ENCODE measurements at places on chromosomes 6 and 20.

DNA sequence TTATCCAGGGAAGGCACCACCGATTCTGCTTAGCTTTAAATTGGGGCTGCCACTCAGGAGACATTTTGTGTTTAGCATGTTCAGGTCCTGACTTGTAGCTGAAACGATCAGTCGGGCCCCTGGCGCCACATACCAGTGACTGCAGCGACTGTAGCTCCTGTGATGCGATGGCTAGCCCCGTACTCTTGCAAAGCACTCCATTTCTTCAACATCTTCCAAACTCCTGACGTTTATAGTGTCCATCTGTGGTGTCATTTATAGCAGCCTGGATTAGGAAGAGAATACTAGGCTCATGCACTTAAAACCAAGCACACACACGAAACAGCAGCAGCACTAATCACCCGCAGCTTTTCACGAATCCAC lies 13.0 kb downstream of the POU3F2 start:
- DNase-seq = no peak

- no peak for DNase-seq
Measured at GRCh38 chr6:12298017-12298978, 8.1 kb downstream of the EDN1 start.

- no peak for DNase-seq
Measured at GRCh38 chr20:60808003-60808672, 443.9 kb upstream of the CDH4 start.

DNA sequence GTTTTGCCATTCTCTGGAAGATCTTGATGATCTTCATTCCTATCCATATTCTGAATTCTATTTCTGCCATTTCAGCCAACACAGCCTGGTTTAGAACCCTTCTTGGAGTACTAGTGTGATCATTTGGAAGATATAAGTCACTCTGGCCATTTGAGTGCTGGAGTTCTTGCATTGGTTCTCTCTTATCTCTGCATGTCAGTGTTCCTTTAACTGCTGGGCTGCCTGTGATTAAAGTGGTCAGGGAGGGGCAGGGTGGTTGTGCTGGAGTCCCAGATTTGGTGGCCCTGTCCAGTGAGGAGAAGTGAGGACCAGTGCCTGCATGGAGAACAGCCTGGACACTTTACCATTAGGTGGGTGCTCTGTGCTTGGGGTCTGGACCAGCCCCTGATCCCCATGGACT lies 173.0 kb downstream of the SOD2 start:
- no peak for DNase-seq

DNA sequence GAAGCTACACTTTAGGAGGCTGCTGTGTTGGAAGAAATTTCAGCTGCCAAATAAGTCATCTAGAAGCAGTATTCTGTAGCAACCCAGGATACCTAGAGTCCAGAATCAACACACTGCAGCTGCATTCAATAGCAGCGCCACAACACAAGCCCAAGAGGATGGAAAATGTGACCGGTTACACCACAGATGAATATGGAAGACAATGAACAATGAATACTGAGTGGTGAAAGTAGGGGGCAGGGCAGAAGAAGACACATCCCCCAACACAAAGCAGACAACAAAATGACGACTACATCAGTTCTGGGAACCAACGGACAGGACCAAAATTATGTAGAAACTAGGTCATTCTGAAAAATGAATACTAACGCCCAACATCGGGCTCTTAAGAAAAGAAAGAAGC lies 38.2 kb downstream of the KIF6 start:
- DNase-seq = no peak

- DNase-seq = no peak
Measured at GRCh38 chr6:56238352-56238751, 9.0 kb downstream of the COL21A1 start.

GRCh38 chr6:107460083-107460631 lies 793 bp upstream of the PDSS2 start:
- DNase-seq = peak; percentile 4

DNA sequence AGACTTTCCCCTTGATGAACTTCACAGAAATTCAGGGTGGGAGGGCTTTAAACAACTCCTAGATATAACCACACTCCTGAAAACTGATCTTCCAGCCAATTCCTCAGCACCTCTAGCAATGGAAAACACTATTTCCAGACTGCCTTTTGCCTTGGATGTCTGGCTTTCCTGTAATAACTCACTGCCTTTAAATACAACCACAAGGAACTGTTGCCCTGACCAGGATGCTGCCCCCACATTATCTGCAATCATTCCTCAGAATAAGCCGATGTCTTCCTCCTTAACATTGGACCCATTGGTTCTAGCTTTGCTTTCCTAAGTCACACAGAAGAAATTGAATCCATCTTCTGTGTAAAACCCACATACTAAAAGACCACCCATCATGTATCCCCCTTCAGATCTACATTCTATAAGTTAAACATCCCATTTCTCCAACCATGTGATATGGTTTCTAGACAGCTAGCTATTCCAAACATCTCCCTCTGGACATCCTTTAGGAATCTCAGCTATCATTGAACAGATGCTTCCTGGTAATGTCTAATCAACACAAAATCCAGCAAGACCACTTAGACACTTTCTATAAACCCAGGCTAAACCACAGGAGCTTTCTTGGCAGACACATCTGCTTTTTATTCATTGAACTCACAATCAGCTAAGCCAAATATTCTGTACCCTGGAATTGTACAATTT lies 95.9 kb upstream of the KCNQ5 start:
- DNase-seq = no peak

GRCh38 chr6:130223508-130223907 lies 757 bp upstream of the SAMD3 start:
- DNase-seq = no peak

DNA sequence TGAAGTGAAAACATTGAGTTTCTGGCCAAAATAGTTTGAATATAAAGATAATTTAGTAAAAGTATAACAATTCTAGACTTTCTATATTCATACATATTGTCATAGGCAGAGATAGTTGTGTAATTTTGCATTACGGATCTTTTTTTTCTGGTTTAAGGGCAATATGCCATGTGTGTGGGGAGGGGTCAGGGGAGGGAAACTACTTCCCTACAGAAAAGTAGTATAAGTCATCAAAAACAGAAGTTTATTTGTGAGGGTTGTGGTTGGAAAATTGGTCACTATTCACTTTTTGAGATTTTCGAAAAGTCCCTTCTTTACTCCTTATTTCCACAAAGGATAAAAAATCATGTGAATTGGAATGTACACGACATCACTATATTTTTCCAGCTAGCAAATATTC lies 288.2 kb upstream of the PREP start:
- no peak for DNase-seq

DNA sequence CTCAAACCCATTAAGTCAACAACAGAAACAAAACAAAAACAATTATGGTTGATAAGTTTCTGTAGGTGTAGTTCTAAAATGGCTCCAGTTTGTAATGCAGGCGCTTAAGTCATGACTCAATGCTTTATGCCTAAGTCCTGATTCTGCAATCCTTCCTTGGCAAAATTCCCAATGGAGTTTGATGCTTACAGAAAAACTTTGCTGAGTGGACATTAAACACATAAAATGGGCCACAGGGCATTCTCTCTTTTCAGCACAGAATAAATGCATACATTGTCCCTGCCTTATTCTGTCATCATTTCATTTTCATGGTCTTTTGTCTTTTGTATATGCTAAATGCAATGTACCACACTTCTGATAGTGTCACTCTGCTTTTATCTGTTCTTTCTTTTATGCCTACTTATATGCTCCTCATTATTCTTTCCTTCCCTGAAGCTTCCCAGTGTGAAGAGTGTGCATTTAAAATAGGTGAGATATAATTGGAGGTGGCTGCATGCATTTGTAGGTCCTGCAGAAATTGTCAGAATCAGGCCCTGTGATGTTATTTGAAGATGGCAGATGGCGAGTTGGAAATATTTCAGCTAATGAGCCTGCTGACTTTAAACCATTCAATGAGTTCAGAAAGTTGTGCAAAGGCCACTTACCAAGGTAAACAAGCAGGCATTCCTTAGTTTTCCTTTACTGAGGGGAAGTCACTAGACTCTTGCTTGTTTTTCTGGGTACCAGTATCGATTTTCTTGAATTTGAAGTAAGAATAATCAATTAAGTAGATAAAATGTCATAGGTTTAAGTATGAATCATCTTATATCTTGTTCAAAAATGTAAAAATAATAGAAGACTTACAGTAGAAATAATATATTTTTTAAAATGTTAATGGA lies 313.1 kb downstream of the TRDN start:
- no peak for DNase-seq

- peak; percentile 20 for DNase-seq
Measured at GRCh38 chr20:8535403-8536261, 403.6 kb downstream of the PLCB1 start.

- peak; percentile 80 for DNase-seq
Measured at GRCh38 chr20:51738877-51739447, 29.2 kb downstream of the ATP9A start.

GRCh38 chr6:45371924-45372573 lies 5.7 kb downstream of the SUPT3H start:
- DNase-seq = no peak

GRCh38 chr6:130625825-130626527 lies 201.2 kb upstream of the SMLR1 start:
- no peak for DNase-seq

DNA sequence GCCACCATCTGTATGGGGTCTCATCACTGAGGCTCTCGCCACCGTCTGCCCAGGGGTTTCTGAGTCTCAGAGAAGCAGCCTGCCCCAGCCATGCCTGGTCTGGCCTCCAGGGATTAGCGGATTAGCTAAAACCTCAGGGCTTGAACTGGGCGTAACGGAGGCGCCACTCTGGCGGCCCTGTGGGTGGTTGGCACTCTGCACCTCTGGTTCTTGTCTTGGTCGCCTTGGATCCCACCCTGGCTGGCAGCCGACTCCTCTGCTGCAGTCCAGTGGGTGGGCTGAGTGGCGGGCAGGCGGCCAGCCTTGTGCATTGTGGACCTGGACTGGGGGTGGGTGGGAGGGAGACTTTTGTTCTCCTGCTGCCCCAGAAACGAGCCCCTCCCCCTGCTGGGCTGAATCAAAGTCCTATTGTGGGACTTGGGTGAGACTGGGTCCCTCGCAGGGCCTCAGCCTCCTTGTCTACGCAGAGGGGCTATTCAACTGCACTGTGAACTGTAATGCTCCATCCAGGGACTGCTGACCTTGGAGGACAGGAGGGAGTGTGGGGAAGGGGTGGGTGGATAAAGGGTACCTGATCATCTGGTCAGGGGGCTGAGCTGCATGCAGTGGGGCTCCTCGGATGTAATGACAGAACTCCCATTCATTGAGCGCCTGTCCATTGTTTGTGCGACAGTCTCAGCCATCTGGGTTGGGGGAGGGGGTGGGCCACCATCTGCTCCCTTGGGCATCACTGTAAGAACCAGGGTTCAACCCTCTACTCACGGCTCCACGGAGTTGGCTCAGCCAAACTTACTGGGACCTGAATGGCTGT lies 23.9 kb downstream of the SUN5 start:
- no peak for DNase-seq

- DNase-seq = no peak
Measured at GRCh38 chr6:149209871-149210775, 107.4 kb upstream of the TAB2 start.

GRCh38 chr6:91117550-91117949 lies 530.7 kb upstream of the MAP3K7 start:
- no peak for DNase-seq

- DNase-seq = peak; percentile 56
Measured at GRCh38 chr6:53673162-53673727, 7.7 kb upstream of the KLHL31 start.

DNA sequence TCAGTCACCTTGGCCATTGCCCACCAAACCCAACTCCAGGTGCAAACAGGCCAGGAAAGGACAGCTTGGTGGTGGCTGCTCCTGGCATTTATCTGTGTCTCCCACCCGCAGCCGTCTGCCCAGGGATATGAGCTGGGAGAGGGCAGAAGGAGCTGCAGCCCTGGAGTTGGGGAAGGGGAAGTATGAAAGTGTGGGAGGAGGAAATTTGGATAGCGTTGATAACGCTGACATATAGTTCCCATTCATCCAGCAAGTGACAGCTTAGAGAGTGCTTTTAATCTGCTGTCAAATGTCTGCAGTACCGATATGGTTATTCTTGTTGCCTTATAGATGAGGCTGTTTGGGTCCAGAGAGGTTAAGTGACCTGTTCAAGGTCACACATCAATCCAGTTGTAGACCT lies 741 bp downstream of the KCNK16 start:
- DNase-seq = no peak

- no peak for DNase-seq
Measured at GRCh38 chr6:156949376-156949775, 172.2 kb downstream of the ARID1B start.

GRCh38 chr6:69096681-69097080 lies 461.6 kb downstream of the ADGRB3 start:
- no peak for DNase-seq

DNA sequence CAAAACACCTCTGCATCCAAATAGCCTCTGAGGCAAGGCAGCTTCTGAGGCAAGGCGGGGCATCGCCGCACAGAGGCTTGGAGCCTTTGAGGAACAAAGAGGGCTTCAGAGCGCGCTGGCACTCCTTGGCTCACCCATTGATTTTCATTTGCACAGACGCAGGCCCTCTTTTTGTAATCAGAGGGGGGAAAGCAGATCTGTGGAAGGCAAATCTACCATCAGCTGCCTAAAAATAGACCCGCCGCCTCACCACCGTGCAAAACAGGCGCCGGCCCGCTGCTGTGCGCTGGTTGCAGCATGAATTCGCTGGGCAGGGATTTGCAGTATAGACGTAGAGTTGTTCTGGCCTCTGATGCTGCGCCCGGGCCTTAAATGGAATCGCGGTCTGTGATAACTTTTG lies 69.9 kb upstream of the STMND1 start:
- DNase-seq = no peak

GRCh38 chr6:21118216-21118780 lies 475.3 kb upstream of the SOX4 start:
- DNase-seq = no peak

DNA sequence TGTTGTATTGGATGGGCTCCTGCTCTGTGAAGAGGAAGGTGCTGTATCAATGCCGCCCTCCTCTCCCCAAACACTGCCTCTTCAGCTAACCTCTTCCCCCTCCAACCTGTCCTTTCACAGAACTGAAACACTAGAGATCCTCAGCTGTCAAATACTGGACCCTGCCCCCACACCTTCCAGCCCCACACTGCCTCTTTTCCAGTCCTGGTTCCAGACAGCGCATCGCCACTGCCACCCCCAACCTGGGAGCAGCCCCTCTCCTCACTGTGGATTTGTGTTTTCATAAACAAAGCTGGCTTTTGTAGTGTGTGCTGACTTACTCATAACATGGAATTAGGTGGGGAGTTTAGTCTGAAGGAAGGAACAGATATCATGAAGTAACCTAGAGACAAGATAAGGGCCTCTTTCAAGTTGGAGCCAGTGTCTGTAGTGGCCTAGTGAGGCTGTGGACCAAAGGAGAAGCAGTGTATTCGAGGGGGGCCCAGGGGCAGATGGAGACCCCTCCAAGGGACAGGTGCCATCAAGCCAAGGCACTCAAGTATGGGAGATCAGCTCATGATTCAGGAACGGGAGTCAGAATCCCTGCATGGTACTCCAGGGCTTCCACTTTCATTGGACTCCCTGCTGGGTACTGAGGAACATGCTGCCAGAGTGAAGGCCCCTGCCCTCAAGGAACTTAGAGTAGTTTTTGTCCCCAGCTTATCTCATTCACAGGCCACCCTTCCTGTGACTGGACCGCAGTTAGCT lies 2.1 kb downstream of the SCUBE3 start:
- DNase-seq = no peak
